G401 (cell line): ENCODE measurements at places on chromosomes 13 and 19. TPM values are rescaled to one million over a fixed set of nuclear protein-coding genes. Genes with fewer than 3 reads are reported as not detected.

DNA sequence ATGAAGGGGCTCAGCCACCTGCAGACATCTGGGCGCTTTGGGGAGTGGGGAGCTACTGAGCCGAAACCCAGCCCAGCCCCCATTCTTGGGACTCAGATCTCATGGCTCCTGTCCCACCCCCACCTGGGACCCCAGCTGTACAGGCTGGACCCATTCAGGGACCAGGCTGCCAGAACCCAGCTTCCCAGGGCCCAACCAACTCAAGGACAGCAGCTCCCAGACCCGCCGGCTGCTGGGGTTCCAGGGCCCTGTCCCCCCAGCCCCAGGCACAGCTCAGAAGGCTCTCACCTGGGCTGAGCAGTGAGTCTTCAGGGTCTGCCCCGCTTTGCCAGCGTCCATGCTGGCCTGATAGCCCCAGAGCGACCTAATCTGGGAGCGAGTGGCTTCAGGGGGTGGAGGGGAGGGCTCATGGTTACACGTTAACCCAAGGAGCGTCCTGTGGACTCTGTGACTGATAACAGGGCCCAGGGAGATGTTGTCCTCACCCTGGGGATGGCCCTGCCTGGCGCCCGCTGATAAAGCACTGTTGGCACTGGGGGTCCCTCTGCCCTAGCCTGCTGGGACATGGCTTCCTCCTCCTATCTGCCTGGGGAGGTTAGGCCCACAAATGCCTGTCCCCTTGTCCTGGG is at the start of gene TMEM86B:
Gene TMEM86B, minus strand, starts transcription at position 361 of the 629 bp plus-strand sequence. Its CDS starts 22 bp downstream, at position 339.
- no peak for DNase-seq

GRCh38 chr13:36207672-36208071 is 6.7 kb downstream of the SOHLH2 start:
- DNase-seq = no peak

- DNase-seq = no peak
Measured at GRCh38 chr13:37602733-37603381, 4.3 kb upstream of the POSTN start.

Gene TPP2
- 62.4 and 64.0 TPM in 2 replicates for total RNA-seq

Gene SLITRK6
- total RNA-seq = not detected in 2 replicates
